ENCODE measurements at places on chromosomes 13 and 19.

GRCh38 chr13:70432276-70432805, 324.1 kb upstream of the KLHL1 start:
- DNase-seq: no peak

DNA sequence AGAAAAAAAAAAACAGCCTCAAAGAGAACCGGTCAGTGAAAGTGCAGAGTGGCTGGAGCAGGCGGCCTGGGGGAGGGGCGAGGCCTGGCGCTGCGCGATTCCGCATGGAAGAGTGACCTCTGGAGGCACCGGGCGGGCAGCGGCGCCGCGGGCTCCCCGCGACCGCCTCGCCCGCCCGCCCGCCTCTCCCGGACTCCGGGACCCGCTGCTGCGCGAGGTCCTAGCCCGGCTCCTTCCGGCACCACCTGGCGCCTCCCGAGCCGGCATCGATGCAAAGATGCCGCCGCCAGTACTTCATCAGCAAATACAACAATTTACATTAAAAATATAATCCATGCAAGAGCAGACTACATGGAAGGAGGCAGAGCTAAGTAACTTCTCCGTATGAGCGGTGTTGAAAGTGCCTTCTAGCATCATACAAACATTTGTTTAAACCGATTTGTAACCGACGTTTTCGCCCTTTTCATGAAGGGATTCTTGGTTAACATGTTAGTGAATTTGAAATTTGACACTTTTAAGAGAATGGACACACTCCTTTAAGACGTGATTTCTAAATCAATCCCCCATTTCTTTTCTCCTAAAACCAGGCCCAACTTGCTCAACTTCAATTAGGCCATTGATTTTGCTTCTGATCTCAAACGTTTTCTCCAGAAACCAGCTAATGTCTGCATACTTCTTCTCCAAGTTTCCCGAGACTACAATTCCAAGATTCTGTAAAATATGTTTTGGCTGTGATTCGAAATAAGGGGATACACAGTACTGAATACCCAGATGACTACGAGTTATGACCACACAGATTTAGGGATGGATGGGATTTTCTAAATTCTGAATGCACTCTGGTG, 2.1 kb downstream of the EFNB2 start:
- DNase-seq: peak; percentile 88

DNA sequence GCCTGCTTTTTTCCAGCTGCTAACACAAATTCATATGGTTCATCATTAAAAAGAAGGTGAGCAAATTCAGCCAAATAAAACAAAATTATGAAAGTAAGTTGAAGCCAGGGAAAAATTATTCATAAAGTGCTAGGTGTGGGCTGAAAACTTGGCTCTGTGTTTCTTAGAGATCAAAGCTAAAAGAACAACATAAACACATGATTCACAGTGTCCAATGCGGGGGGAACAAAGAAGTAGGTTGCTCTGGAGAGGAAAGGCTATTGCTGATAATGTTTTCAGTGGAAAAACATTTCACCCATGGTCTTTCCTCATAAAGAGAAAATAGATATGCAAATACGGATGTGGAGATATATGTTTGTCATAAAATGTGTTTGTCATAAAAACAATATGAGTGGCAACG, 1691.5 kb upstream of the SLC10A2 start:
- no peak for DNase-seq

- no peak for DNase-seq
Measured at GRCh38 chr13:91825516-91825915, 427.1 kb downstream of the GPC5 start.

GRCh38 chr19:38741670-38742069, 2.6 kb downstream of the CAPN12 start:
- no peak for DNase-seq

GRCh38 chr19:31913103-31913661, 432.2 kb upstream of the ZNF507 start:
- no peak for DNase-seq

- no peak for DNase-seq
Measured at GRCh38 chr19:41537789-41538188, 38.2 kb upstream of the CEACAM21 start.

DNA sequence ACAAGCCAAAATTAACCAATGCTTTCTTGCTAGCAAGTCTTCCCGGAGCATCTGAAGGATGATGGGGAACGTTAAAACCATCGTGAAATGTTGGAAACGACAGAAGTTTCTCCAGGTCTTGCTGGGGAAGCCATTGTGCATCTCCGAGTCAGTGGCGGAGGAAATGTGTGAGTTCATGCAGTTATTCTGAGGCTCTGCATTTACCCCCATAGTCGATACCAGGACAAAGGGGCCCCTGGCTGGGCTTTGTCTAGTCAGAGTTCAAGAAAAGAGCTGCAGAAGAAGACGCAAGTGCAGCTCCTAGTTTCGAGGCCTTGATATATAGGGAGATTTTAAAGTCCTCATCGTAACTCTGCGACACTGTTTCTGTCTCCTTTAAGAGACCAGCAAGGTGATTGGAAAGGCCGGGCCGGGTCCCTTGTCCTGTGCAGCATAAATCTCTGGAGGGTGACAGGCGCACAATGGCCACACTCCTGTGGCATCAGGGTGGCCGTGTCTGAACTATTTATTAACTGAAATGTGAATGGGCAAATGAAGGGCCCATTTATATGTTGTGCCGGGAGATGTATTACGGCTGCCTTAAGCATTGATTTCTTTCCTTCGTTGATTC, 172.0 kb downstream of the TEX29 start:
- DNase-seq: no peak

DNA sequence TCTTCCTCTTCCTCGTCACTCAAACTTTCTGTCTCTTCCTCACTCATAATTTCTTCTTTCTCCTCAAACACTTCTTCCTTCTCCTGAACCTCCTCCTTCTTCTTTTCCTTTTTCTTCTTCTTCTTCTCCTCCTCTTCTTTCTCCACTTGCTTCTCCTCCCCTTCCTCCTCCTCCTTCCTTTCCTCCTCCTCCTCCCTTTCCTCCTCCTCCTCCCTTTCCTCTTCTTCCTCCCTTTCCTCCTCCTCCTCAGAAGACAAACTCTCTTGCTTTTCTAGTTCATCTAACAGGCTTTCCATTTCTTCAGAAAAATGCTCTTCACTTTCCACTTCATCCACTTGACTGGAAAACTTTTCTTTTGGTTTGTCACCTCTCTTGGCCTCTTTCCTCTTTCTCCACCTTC, 19.8 kb downstream of the WDR87 start:
- DNase-seq: no peak

GRCh38 chr19:1468821-1469254, 10.2 kb downstream of the C19orf25 start:
- DNase-seq: no peak

- DNase-seq: peak; percentile 77
Measured at GRCh38 chr19:12723641-12724426, at the start of gene TNPO2. Gene TNPO2 (minus strand): TSS chr19:12723932. CDS start chr19:12720977, 2,955 bp downstream.

- DNase-seq: no peak
Measured at GRCh38 chr19:45066921-45067661, 9.2 kb downstream of the ZNF296 start.

DNA sequence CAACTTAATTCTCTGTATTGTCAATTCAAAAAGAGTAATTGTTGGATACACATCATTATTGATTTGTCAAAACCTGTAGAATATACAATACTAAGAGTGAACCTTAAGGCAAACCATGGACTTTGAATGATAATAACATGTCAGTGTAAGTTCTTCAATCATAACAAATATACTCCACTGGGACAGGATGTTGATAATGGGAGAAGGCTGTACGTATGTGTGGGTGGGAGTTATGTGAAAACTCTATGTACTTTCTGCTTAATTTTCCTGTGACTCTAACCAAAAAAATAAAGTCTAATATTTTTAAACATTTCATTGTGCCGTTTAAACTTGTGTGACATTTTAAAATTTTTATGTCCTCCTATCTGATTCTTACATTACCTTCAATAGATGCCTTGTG, 526.7 kb downstream of the SUCLA2 start:
- DNase-seq: no peak

GRCh38 chr19:5934069-5934401, 20.0 kb downstream of the CAPS start:
- no peak for DNase-seq

GRCh38 chr13:94966422-94966955, 254.1 kb upstream of the SOX21 start:
- no peak for DNase-seq

DNA sequence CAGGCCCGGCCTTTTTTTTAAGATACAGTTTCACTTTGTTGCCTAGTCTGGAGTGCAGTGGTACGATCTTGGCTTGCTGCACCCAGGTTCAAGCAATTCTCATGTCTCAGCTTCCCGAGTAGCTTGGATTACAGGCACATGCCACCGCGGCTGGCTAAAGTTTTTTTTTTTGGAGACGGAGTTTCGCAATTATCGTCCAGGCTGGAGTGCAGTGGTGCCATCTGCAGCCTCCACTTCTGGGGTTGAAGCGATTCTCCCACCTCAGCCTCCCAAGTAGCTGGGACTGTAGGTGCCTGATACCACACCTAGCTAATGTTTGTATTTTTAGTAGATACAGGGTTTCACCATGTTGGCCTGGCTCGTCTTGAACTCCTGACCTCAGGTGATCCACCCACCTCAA, 4.9 kb upstream of the CARM1 start:
- no peak for DNase-seq

DNA sequence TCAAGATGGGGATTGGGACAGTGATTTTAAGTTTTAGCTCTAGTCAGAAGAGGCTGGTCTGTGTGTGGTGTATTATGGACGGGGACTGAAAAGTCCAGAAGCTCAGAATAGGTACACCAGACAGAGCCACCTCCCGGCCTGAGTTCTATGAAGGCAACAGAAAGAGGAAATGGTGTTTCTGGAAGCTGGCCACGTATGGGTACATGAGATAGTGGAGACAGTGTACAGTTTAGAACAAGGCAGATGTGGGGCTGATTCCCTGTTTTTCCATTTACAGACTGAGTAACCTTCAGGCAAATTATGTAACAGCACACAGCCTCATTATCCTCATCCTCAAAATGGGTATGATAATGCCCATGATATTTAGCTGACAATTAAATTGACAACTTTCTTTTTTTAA, 1.3 kb downstream of the ZNF175 start:
- no peak for DNase-seq

GRCh38 chr19:49058562-49058961, 1.0 kb upstream of the CGB7 start:
- DNase-seq: no peak

GRCh38 chr19:17703824-17704463, 15.3 kb upstream of the MAP1S start:
- no peak for DNase-seq

GRCh38 chr19:51822946-51823345, 28.0 kb downstream of the FPR3 start:
- DNase-seq: no peak

GRCh38 chr13:107767119-107767518, 448.2 kb downstream of the LIG4 start:
- DNase-seq: no peak

DNA sequence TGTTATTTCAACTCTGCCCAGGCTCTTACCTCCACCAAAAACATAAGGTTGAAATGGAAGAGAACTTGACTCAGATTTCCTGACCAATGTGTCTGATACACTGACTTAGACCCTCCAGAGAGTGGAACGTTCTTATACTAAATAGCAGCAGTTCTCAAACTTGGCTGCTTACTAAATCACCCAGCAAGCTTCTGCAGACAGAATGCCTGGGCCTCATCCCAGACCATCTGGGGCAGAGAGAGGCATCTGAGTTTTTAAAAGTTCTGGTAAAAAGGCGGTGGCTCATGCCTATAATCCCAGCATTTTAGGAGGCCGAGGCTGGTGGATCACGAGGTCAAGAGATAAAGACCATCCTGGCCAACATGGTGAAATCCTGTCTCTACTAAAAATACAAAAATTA, 46.3 kb downstream of the NEK5 start:
- no peak for DNase-seq

GRCh38 chr19:18397242-18398202, at the start of gene LRRC25:
Gene LRRC25 (minus strand): TSS chr19:18397622. CDS start chr19:18396963, 659 bp downstream.
- no peak for DNase-seq

DNA sequence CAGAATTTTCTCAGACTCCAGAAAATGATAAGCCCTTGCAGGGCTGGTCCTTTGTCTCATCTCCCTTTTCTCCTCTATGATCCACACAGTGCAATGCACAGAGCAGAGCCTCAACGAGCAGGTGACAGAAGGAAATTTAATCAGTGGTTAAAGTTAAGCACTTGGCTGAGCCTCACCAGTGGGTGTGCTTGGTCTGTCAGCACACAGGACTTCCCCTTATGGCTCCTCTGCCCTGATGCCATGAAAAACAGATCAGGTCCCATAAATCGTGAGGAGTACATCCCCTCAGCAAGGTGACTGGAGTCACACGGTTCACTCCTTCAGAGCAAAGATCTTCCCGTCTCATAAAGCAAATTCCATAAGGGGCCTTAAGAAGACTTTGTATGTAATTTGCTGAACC, 818.2 kb downstream of the UQCRFS1 start:
- no peak for DNase-seq

- no peak for DNase-seq
Measured at GRCh38 chr13:102687520-102687919, 7.3 kb downstream of the METTL21C start.

GRCh38 chr13:39900106-39900750, 244.8 kb downstream of the COG6 start:
- DNase-seq: no peak

GRCh38 chr13:39789451-39789850, 134.0 kb downstream of the COG6 start:
- DNase-seq: no peak

DNA sequence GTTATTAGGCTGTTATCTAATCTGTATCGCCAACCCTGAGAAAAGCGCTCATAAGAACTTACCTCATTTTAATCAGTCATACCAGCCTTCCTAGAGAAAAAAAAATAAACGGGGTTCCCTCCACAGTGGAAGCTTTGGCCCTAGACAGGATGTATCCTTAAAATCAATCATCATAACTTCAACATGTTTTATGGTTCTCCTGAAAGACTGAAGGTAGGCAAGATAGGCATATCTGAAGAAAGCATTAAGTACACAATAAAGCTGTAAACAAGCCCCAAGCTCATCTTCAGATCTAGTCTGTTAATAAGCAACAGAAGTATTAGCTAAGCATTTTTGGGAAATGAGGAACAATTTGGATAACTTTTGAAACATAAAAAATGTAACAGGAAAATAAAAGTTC, 18.7 kb upstream of the SERP2 start:
- DNase-seq: no peak

GRCh38 chr19:17424743-17425365, 5.0 kb downstream of the MVB12A start:
- no peak for DNase-seq

- DNase-seq: no peak
Measured at GRCh38 chr19:17931532-17932191, 1.2 kb upstream of the CCDC124 start.

- DNase-seq: peak; percentile 79
Measured at GRCh38 chr13:111359237-111359915, 38.9 kb downstream of the TEX29 start.
